ENCODE measurements at places on chromosomes 16 and 17.

GRCh38 chr16:57863434-57864160 lies 61.3 kb upstream of the KIFC3 start:
- DNase-seq, result no peak

- no peak for DNase-seq
Measured at GRCh38 chr16:82888591-82889001, 261.8 kb downstream of the CDH13 start.

GRCh38 chr16:57533431-57534336 lies 2.7 kb downstream of the CCDC102A start:
- no peak for DNase-seq

- no peak for DNase-seq
Measured at GRCh38 chr17:79633154-79633553, 22.3 kb upstream of the RBFOX3 start.

DNA sequence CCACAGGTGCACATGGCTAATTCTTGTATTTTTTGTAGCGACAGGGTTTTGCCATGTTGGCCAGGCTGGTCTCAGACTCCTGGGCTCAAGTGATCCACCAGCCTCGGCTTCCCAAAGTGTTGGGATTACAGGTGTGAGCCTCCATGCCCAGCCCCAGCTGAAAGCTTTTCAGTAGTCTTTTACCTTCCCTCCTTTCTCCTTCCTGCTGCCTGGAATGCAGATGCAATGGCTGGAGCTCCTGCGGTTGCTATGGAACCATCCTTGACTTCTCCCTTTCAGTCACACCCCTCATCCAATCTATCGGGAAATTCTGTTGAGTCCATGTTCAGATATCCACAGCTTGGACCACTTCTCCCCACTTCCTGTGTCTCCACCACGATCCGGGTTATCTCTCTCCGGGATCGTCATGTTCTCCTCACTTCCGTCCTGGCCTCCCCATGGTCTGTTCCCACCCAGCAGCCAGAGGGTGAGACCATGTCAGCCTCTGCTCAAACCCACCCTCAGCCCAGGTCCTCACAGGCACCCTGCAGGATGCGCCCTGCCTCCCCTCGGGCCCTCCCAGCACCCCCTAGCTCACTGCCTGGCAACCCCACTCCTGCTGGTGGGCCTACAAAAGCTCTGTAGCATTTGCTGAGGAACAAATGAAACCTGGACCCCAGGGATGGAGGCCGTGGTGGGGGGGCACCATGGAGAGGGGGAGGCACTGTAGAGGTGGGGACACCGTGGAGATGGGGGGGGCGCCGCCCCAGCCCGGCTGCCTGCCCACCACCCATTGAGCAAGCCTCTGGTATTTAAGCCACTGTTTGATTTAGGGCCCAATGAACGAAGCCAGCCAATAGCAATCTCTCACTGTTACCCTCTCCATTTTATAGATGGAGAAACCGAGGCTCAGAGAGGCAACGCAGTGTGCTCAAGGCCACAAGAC lies 12.8 kb upstream of the SLC38A10 start:
- no peak for DNase-seq

DNA sequence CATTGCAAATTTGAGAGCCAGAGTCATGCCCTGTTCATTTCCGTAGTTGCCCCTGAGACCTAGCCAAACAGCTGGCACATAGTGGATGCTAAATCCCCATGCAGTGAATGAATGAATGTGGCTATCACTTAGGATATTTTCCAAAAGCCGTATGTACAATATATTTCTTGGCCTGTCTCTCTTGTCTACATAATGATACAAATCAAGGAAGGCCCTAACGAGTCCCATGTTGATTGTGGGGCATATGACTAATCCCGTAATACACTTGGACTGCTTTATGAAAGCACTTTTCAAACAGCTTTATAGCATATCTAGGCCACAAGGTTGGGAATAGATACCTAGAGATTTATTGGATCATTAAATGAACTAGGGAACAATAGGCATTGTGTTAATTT lies 478.0 kb downstream of the SLC39A11 start:
- no peak for DNase-seq

- no peak for DNase-seq
Measured at GRCh38 chr17:38732376-38733281, 2.5 kb downstream of the CISD3 start.

GRCh38 chr16:72195609-72196008 lies 23.7 kb upstream of the PMFBP1 start:
- DNase-seq, result no peak

- no peak for DNase-seq
Measured at GRCh38 chr17:76556765-76557367, 17.0 kb downstream of the PRCD start.

DNA sequence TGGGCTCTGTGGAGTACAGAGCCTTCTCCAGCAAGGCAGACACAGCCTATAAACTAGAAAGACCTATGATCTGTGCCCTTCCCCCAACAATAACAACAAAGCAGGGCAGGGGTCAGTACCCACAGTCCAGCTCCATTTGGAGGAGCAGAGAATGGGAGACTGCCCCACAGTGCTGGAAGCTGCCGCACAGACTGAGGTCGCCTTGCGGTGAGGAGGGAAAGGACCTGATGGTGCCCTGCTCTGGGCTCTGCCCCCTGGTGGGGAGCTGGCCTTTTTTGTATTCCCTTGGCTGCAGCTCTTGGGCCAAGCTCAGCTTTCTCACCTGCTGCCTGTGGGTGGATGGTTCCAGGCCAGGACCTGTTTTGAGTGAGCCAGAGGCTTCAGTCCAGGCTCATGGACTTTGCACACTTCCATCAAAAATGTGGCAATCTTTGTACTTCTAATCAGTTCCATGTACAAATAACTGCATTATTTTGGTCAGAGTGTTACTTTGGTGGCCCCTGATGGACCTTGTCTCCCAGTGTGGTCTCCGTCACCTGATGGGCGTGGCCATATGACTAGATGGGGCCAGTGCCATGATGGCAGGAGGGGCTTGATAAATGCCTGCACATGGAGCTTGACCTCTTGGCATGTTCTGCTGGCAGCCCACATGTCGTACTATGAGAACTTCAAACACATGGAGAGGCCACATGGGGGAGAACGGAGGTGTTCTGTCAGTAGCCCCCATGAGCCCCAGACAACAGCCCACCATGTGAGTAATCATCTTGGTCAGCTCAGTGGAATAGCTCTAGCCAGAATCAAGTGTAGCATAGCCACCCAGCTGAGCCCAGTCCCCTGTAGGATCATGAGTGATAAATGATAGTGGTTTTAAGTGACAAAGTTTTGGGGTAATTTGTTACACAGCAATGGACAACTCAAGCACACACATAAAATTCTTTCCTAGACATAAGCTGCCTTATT lies 24.2 kb downstream of the B9D1 start:
- peak; percentile 24 for DNase-seq

GRCh38 chr17:59389066-59389465 lies 57.6 kb downstream of the YPEL2 start:
- no peak for DNase-seq

GRCh38 chr17:44556166-44556831 lies 985 bp upstream of the FZD2 start:
- no peak for DNase-seq
